ENCODE measurements at places on chromosomes 12 and 14. TPM values are rescaled to one million over a fixed set of nuclear protein-coding genes. Genes with fewer than 3 reads are reported as not detected.
A peak's percentile ranks its signal among the peaks of the same experiment; 100 is the strongest.

- peak; percentile 88 for DNase-seq
Observed at GRCh38 chr12:19388131-19388549, 51.2 kb upstream of the AEBP2 start.

DNA sequence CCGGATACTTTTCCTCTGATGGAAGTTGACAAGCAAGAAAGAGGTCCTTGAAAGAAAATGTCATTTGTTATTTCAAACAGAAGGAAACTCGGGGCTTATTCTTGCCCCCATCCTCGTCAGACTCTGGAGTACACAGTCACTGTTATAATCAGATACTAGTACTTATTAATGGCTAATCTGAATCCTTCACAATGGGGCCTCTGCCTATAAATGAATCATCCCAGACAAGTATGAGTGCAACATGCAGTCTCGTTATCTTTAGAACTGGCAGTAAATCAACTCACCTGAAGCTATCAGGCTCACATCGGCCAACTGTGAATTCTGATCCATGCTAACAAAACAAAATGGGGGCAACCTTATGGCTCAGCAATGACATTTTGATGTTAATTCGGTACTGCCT lies 216.7 kb downstream of the GRIN2B start:
- DNase-seq, result no peak

SLC2A3 gene
- total RNA-seq, result 60.8 TPM

GRCh38 chr12:65918021-65918420 lies 93.7 kb downstream of the HMGA2 start:
- DNase-seq, result no peak

GRCh38 chr12:49797449-49797776 lies 30.8 kb downstream of the NCKAP5L start:
- DNase-seq, result no peak

DNA sequence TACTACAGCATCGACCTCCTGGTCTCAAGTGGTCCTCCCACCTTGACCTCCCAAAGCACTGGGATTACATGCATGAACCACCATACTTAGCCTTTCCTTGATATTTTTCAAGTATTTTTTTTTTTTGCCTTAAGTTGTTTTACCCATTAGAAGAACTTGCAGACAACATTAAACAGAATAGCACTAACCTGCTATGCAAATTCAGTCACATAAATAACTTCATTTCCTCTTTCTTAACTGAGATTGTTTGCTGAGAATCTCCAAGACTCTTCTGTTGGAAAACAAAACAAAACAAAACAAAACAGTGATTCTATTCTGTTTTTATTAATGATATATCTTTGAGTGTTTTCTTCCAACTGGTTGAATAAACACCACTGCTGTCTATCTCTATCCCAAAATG lies 115.9 kb upstream of the IFNG-AS1 start:
- DNase-seq, result no peak

SPPL3 gene
- 15.9 TPM for total RNA-seq

DNA sequence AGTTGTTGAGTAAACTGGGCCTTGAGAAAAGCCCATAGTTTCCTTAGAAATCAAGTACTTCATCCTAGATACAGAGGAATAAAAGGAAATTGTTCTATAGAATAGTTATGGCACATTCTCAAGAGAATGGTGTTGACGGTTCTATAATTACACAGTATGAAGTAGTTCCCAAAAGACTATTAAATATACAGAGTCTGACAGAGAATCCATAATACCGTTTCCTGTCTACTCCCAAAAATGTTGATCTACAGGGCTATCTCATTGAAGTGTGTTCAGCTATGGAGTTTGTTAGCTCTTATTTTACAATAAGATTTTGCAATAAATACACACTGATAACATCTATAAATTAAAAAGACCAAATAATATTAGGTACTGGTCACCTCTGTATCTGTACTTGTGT lies 799.7 kb downstream of the RPS29 start:
- DNase-seq, result no peak

DNA sequence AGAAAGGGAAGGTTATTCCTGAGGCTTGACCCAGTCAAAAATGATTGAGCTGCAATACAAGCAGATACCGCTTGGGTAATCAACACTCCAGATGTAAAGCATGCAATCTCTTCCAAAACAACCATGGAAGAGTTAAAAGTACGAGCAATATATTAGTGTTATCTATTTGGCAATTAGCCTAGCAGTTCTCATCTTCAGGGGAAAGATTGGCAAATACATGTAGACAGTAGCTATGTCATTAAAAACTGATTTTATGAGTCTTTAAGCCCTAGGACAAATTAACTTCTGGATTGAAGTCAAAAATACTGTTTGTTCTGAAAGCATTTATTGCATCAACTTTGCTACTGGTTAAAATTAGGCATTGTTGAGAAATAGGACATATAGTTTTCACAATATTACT lies 9.3 kb upstream of the GYS2 start:
- DNase-seq, result no peak

DNA sequence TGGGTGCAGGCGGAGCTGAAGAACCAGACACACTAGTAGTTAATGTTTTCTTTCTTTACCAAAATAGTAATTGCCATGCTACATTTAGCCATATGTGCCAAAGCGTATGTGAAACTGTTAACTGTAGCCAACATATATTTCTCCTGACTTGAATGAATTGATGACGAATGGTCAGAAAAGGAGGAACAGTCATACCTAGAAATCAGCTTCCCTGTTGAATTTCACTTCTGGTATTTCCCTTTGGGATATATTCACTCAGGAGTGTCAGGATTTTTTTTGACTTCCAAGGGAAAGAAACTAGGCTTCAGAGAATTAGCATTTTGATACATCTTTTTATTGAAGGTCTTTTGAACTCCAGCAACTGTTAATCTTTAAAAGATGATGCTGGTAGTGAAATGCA lies 87.0 kb downstream of the ERC1 start:
- no peak for DNase-seq

GRCh38 chr14:75123991-75124390 lies 2.9 kb downstream of the NEK9 start:
- DNase-seq, result no peak

DNA sequence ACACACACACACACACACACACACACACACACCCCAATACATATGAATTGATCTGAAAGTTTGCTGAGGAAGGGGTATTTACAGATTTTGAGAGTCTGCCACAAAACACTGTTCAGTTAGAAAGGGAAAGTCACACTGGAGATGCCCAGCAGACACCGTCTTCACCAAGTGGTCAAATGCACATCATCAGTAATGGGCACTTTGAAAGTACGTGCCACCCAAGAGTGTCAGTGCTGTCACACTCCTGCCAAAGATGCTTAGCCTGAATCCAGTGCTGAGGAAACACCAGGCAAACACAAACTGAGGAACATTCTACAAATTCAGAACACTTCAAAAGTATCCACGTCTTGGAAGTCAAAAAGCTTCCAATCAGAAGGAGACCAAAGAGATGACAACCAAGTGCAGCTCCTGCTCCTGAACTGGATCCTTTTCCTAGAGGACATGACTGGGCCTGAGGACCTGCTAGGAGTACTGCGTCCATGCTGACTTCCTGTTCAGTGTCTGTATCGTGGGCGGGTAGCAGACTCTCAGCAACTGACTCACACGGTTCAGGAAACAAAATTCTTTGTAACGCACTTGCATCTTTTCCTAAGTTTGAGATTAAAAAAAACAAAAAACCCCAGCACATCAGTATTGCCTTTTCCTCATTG lies 18.6 kb downstream of the PSMC1 start:
- no peak for DNase-seq

RPS6KL1 gene
- 12.6 TPM for total RNA-seq

- no peak for DNase-seq
Observed at GRCh38 chr14:58395562-58395811, 243 bp upstream of the TOMM20L start.

ASB2 gene
- total RNA-seq, result 69.5 TPM

DNA sequence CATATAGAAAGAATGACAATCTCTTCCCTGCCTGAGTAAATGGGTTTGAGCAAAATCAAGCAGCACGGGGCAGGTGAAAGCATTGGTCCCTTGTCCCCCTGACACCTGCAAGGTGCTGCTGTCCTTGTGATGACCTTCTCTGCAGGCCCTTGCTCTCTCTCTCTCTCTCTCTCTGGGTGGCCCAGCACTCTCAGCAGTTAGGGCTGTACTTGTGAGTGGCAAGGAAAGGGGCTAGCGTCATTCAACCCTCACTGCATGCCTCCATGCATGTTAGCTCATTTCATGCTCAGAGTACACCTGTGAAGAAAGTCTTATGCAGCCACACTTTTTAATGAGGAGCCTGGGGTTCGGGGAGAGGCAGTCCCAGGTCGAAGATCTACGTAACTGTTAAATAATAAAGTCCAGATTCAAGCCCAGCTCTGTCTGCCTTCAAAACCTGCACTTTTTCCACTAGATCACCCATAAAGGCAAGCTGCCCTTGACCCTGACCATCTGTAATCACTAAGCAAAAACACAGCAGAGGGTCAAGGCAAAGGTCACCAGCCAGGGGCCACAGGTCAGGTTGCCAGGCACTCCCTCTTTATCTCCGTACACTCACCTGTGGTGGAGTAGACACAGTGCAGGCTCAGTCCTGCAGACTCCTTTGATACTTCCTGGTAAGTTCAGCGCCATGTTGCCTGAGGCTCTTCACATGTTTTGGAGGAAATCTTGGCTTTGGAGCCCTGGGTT lies 44.9 kb upstream of the CLMN start:
- DNase-seq, result no peak

- no peak for DNase-seq
Observed at GRCh38 chr12:121711361-121712189, 977 bp upstream of the TMEM120B start.

DNA sequence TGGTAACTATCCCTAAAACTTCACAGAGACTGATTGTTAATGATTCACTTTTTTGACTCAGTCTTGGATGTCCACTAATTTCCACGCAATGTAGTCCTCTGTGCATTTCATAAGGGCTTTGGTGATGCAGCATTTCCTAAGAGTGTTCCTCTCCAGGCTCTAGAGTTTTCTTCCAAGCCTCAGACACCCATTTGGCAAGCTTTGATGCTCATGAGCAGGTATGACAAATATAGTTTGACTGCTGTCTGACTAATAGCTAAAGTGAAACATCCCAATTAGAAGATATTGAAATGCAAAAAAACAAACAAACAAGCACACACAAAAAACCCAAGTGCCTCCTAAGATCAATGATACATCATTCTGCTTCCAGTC lies 1.5 kb upstream of the VAMP1 start:
- DNase-seq, result no peak

CLEC7A gene
- total RNA-seq, result 3.6 TPM

DNA sequence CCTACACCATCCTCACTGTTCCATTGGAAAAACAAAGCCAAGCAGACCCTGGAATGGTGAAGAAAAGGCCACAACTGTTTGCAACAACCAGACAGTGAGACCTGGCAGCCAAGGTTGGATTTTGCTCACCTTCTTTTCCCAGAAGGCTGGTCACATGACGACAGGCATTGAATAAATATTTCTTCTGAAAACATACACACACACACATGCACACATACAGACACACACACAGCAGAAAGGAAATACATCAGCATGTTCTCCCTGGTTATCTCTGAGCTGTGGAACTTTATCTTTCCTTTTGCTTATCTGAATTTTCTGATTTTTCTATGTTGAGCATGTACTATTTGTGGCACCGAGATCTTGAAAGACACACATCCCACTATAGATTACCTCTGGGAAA lies 38.0 kb upstream of the CCDC60 start:
- DNase-seq, result no peak

DNA sequence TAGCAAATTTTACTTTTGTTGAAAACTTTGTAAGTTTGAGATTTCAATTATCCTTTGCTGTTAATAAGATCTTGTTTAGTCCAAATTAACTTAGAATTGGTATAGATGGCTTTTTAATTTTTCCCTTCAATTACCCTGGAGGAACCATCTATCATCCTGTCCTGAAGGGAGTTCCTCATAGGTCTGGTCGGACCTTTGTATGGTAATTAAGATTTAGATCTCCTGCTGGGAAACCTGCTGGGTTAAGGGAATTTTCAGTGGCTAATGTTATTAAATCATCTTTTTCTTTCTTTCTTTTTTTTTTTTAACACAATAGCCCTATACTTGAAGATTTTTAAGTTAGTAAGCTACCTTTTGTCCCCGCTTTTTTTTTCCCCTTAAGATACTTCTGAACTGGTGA lies 63.0 kb upstream of the PRMT8 start:
- DNase-seq, result no peak

DNA sequence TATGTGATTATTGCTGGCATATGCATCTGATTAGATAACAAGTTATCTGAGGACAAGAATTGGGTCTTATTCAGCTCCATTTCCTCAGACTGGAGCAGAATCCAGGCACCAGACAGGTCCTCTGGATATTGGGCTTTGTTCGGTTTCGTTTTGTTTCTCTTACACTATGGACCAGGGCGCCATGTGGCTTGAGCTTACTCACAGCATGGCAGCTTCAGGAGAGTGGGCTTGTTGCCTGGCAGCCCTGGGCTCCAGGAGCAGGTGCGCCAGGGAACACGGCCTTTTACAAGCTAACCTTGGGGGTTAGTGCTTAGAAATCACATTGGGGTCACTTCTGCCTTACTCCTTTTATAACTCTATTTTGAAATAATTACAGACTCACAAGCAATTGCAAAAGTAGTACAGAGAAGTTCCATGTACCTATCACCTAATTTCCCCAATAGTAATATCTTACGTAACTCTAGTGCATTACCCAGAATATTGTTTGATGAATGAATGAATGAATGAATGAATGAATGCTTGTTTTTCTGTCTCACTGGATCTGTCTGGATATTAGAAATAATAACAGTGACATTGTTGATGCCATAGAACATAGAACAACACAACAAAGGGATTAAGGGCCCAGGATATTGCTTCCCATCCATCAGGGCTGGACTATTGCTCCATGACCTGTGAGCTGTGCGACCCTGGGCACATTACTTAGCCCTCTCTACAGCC lies 39.0 kb downstream of the CMKLR1 start:
- no peak for DNase-seq

GRCh38 chr14:23423657-23424056 lies 11.8 kb downstream of the MYH7 start:
- DNase-seq, result no peak

RIMBP2 gene
- total RNA-seq, result 0.62 TPM

DNA sequence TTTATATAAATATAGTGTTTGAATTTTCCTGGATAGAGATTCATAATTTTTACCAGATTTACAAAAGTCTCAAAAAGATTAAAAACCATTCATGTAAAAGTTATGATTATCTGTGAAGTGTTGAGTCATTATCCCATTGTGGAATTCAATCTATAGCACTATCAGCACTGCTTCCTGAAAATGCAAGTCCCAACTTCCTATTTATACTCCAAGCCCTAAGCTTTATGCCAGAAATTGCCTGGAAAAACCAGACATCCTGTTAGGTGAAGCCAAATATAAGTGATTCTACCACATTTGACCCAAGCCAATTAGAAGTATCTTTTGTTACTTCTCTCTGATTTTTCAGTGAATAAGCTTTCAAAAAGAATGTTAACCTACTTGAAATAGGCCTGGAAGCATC lies 129.1 kb downstream of the GPR135 start:
- no peak for DNase-seq

TAPBPL gene
- total RNA-seq, result 11.7 TPM

- DNase-seq, result no peak
Observed at GRCh38 chr12:27055966-27056365, 26.4 kb downstream of the C12orf71 start.

DNA sequence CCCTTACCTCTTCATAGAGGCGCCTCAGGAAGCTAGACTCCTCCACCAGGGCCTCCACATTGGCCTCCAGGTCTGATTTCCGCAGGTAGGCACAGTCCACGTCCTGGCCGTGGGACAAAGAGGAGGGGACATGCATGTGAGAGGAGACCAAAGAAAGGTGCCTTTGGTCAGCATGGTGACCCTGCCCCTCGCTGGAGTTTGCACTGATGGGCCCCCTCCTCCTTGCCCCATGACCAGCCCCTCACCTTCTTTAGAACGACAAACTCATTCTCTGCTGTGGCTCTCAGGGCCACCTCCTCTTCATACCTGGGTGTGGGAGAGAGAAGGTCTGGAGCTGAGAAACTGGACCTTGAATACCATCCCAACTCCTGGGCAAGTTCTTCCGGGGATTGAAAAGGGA lies 3.2 kb downstream of the KRT85 start:
- DNase-seq, result no peak

Data from tongue (tissue), 3 donors.